Activated naive CD4-positive, alpha-beta T cell (primary cell): ENCODE measurements at places on chromosomes 1 and 21.
A peak's percentile ranks its signal among the peaks of the same experiment; 100 is the strongest.

DNA sequence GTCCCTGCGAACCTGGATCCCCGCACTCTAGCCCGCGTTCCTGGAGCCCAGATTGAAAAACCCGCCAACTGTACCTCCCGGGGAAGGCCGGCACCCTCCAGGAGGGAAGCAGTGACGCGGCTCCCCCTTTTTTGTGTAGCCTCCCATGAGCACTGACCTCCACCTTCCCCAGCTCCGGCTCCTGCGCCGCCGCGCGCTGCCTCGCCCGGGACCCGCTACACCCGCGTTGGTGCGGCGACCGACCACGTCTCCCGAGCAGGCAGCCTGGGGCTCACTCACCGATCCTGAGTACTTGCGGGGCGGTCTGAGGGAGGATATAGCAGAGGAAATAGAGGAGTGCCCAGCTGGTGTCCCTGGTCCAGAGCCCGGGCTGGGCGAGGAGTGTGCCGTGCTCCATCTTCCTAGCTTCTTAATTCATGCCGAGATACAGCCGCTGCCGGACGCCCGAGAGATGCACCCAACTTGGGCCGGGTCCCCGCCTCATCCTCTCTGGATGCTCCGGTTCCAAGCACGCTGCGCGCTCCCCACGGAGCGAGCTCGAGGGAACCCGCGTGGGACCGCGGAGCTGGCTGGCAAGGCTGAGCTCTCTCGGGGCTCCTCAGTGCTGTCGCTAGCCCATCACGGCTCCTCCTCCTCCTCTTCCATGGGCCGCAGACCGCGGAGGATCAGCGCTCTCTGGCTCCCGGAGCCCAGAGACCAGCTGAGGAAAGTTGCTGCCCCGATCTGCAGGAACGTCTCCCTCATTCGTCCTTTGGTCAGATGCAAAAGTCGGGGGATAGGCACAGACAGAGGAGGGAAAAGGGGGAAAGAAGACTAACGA lies 482 bp downstream of the GRIK1 start:
- no peak for DNase-seq

GRCh38 chr21:44834951-44835646 lies 17.2 kb upstream of the SUMO3 start:
- DNase-seq: no peak

DNA sequence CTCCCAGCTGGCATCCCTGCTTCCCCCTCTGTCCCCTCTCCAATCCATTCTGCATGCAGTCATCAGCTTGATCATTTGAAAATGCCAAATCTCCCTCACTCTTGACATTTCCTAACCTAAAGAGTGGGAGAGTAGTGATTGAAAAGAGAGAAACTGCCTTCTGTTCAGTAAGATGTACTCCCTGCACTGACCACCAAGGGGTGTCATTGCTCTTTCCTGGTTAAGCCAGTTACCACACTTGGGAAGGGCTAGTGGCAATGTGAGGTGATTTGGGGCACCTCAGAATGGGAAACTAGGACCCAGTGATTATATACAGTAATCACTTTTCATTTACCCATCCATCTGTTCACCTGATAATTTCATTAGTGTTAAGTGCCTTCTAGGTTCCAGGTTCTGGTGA lies 6.9 kb upstream of the TMEM269 start:
- no peak for DNase-seq

- DNase-seq: peak; percentile 32
Observed at GRCh38 chr1:26161415-26162219, 2.7 kb downstream of the FAM110D start.

GRCh38 chr1:39926343-39926793 lies 24.7 kb upstream of the MYCL start:
- DNase-seq: no peak

- no peak for DNase-seq
Observed at GRCh38 chr1:19922015-19922688, 1.3 kb downstream of the PLA2G2E start.

GRCh38 chr1:247401310-247402119 lies 14.5 kb upstream of the NLRP3 start:
- DNase-seq: no peak

GRCh38 chr1:103461161-103462105 lies 64.1 kb upstream of the RNPC3 start:
- DNase-seq: no peak

DNA sequence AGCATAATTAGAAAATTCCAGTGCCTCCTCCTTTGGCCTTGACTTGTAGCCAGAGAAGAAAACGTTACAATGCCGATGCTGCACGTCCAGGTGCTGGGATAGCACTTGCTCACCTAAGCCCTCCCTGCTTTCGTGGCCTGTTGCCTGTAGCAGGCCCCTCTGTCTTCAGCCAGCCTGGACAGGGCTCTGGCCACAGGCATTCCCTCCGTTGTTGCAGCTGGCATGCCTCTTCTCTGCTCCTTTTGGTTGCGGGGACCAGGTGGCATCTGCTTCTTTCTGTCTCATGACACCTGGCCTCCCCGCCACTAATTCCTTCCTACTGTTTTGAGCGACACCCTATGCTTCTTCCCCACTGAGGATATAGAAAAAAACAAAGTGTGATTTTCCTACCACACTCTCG lies 54.6 kb upstream of the MORC3 start:
- no peak for DNase-seq

DNA sequence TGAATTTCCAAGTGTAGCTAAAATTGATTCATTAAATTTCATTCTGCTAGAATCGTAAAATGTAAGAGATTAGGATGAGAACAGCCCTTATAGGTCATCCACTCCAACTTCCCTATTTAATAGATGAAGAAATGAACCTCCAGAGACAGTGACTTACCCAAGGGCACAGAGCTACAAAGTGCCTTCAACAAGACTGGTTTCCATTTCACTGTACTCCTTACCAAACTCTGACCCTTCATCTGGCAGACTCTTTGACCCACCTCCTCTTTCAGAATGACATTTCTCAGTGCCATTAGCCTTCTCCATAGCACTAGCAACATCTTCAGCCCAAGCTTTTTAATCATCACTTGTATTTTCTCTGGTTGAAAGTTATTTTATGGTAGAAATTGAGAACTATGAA lies 161.3 kb downstream of the NEK7 start:
- DNase-seq: no peak

DNA sequence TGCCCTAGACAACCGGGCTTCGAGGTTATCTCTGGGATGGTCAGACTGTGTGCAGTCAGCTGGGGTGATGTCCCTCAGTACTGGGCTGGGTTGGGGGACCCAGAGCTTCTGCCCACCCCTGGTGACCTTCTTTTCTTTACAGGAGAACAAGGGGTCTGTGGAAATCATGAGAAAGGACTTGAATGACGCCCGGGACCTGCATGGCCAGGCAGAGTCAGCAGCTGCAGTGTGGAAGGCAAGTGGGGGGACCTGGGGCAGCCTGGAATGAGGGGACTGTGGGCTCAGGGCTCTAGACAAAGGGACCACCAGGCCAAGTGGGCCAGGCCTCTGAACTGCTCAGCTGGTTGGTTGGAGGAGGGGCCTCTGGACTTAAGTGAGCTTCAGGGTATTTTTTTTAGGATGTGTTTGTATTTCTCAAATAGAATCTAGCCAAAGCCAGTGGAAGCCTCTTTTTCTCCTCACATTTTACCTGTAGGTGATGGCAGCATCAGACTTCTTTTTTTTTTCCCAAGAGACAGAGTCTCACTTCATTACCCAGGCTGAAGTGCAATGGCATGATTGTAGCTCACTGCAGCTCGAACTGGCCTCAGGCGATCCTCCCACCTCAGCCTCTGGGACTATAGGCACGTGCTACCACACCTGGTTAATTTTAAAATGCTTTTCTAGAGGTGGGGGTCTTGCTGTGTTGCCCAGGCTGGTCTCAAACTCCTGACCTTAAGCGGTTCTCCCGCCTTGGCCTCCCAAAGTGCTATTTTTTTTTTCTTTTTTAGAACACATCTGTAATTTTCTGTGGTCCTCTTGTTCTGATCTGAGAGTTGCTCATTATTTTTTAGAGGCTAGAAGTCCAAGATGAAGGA lies 1.9 kb downstream of the RNF187 start:
- no peak for DNase-seq

GRCh38 chr1:89952605-89953130 lies 42.2 kb upstream of the ZNF326 start:
- no peak for DNase-seq
